ENCODE measurements at places on chromosomes 4 and X.

DNA sequence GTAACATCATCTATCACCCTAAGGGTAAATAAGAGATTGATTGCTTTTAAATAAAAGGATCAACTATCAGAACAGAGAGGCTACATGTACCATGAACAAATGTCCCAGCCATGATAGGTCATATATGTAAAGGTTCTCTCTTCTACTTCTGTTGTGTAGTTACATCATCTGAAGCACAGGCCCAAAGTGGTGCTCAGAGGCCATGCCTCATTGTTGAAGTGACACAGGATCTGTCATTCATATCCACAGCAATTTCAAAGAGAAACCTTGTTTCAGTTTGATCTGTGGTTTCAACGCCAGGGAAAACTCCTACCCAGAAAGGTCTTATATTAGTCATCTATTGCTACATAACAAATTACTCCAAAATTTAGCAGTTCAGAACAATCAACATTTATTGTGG, 269.2 kb upstream of the MAOA start:
- DNase-seq, result no peak

DNA sequence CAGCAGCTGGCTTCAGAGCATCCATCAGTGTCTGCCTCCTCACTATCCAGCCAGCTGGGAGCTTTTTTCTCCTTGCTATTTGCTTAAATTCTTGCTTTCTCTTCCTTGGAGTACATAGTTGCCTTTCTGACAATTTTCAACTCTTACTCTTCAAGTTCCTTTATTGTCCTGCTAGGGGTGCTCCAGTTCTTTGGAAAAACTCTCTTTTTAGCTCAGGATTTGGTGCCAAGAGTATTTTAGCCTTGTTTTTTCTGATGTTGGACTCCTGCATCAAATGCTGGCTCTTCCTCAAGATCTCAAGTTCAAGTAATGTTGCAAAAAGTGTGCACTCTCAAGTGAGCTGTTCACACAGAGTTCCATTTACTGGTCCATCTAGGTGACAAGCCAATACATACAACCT, 126.4 kb downstream of the KDR start:
- DNase-seq, result peak; percentile 49

DNA sequence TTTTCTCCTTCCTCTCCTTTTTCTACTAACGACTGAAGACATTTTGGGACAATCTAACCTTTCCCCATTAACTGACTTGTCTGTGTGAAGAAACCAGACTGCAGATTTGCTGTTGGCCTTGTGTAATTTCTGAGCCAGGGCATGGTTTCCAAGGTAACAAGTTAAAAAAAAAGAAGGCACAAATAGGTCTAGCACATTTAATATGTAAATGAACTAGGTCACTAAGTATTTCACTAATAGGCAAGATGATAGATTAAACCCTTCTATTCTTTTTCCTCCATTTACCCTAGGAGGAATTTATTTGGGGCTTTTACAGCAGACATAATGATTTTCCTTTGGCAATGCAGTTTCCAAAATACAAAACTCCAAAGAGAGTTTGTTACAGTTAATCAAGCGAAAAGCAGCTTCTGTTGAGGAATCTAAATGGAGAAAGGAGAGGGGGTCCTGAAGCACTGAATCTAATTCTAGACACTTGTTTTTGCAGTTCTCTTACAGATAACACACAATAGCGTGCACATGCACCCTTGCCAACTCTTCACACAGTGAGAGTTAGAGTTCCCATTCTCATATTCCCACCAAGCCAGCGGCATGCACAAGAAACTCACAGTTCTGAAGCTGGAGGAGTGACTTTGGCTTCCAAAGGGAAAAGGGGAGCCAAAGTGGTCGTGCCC, 72.0 kb downstream of the TSPAN5 start:
- DNase-seq, result no peak

DNA sequence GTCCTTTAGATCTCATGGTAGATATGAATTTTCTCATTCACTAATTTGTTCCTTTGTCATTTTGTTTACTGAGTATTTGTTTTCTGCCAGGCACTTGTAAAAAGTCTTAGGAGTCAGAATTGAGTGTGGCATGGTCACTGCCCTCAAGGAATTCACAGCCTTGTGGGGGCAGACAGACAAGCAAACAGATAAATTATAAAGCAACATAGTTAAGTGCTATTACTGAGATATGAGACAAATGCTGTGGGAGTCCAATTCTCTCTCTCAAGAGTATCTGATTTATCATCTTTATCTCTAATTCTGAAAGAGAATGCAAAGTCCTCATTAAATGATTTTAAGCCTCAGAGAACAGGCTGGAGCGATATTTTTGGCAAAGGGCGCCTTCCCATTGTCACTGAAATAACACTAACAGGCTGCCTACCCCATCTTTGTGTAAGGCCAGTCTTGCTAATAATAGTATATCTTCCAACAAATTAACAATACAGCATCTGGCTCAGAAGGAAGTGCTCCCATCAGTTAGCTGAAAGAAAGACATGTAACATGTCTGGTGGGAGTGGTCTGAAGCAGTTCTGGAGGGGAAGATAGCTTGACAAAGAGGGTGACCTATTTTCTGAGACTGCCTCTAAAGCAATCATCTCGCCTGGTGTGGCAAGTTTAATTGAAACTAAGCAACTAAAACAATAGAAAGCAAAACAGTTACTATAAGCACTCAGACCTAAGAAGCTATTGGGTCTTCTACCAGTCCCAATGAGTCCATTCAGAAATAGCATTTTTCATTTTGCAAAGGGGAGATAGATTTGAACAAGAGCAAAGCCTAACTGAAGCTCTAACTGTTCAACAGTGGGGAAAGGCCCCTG, 61.5 kb upstream of the AMOT start:
- no peak for DNase-seq

DNA sequence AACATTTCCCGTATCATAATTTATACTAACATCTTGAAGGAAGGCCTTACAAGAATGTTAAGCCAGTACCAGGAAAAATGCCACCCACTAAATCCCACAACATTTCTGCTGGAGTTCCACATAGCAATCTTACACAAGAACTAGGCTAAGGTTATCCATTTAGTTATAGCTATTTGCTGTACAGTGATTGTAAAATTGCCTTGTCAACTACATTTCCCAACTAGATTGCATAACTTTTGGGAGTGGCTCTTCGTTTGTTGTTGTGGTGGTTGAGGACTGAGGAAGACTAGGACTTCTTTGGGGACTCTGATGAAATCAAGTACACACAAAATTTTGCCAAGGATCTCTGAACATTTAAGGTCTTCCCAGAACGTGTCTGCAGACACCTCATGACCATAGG, 8.0 kb downstream of the IBSP start:
- DNase-seq, result no peak

GRCh38 chrX:139201924-139202323, 328.6 kb upstream of the F9 start:
- no peak for DNase-seq

- DNase-seq, result no peak
These were observed 137.7 kb downstream of the PDS5A start for GRCh38 chr4:39840027-39840426.

DNA sequence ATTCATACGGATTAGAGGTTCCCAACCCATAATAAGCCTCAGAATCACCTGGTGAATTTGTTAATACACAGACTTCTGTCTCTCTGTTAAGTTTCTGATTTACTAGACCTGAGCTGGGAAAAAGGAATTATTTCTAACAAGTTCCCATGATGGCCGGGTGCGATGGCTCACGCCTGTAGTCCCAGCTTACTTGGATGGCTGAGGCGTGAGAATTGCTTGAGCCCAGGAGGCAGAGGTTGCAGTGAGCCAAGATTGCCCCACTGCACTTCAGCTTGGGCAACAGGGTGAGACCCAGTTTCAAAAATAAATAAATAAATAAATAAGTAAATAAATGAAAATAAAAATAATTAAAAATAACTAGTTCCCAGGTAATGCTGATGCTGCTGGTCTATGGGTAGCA, 412.3 kb downstream of the GALNTL6 start:
- DNase-seq, result no peak

DNA sequence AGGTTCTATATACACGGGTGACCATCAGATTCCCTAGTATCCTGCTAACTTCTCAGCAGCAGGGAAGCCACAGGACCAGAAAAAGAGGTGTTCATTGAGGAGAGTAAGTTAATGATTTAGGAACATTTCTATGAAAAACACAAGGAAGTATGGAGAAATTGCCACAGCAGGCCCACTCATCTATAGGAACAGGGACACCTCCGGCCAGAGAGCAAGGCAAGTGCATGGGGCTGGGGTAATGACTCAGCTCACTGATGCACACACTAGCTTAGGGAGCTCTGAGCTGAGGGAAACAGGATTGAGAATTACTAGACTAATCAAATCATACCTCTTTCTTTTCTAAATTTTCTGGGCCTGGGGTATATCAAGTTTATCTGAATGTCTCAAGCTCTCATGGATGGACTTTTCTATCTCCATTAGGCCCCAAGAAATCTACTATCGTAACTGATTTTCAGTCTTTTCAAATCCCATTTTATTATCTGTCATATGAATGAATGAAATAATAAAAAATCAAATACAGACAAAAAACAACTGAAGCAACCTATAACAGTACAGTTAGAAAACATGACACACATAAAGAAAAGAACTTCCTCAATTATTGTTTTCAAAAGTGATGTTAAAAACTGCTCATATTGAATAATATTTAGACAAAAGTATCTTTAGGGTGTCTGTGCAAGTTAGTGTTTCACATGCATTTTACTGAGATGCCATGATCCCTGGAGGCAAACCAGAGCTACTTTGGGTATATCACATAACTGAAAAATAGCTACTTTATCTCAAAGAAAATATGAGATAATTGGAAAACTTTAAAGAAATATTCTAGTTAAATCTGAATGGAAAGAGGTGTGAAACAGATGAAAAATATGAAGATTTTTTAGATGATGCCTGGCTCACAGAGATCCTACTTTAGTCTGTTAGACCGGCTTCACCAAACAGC, 89.8 kb downstream of the FBXO8 start:
- no peak for DNase-seq

- no peak for DNase-seq
These were observed 56.2 kb downstream of the CLDN22 start for GRCh38 chr4:183263787-183264386.

DNA sequence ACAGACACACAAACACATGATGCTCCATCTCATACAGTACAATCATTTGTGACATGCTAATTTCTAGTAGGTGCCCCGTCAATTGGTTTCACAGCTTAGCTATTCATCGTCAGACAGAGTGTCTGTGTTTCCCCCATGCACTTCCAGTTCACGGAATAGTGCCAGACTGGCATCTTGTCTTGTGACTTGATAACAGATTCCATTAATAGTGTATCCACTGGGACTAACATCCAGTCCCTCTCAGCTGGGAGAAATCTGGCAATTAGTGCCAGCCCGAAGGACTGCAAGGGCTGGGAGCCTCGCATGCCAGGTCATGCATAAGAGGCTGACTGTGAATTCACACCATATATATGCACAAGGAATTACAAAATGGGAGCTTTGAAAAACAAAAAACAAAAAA, 20.2 kb upstream of the GATB start:
- DNase-seq, result no peak

GRCh38 chr4:166726832-166727231, 507.5 kb downstream of the SPOCK3 start:
- DNase-seq, result no peak

GRCh38 chr4:173536808-173537429, 6.9 kb upstream of the HAND2 start:
- DNase-seq, result no peak

DNA sequence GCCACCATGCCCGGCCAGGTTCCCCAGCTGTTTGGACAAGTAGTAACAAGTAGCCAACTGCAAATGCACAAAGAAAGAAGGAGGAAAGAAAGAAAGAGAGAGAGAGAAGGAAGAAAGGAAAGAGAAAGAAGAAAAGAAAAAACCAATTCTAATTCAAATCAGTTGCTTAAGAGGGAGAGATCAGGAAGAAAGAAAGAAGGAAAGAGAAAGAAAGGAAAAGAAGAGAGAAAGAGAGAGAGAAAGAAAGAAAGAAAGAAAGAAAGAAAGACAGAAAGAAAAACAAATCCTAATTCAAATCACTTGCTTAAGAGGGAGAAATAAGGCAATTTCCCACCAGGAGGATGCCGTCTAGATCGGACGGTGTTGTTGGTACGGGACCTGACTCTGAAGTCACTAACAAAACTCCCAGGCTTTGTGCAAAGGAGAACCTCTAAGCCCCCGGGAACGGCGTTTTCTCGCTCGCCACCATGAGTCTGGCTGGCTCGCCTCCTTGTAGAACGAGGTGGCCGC, 95.5 kb upstream of the PPP2R3B start:
- no peak for DNase-seq

DNA sequence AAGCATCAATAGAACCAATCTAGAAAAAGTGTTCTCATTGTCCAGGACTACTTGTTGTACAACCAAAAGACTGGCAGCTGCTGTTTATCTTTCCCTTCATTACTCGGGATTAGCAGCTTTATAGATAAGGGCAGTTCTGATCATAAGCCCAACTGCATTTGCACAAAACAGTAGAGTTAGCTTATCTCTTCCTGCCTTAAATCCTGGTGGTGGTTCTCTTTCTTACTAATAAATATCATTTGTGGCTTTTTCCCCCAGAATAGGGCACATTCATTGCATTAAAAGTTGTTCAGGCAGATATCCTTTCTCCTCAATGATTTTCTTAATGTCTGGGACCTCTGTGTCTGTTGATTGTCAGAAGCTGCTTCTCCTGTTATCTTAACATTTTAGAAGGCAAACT, 20.2 kb upstream of the RRAGB start:
- no peak for DNase-seq

- no peak for DNase-seq
These were observed 24.5 kb downstream of the RAP1GDS1 start for GRCh38 chr4:98285676-98286075.

DNA sequence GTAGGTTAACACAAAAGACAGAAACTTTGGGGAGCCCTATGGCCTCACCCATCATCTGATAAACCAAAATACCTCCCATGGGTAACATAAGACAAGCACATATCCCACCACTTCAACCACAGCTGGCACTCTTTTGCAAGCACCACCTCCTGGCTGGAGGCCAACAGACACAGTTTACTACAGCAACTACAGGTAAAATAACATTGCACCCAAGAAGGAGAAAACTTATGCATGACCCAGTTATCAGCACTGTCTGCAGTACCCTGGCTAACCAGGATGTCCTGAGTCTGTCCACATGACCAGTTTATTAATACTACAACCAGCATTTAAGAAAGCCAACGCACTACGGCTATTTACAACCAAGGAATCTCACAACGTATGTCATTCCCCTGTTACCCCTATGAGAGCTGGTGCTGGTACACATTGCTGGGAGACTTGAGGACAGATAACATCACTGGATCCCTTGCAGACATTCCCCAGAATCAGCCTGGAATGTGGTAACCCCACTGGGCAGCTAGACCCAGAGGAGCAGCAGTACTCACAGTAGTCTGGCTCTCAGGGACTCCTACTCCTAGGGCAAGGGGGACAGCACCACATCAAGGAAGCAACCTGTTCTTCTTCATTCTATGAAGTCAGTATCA, 32.0 kb downstream of the ELF2 start:
- DNase-seq, result no peak

DNA sequence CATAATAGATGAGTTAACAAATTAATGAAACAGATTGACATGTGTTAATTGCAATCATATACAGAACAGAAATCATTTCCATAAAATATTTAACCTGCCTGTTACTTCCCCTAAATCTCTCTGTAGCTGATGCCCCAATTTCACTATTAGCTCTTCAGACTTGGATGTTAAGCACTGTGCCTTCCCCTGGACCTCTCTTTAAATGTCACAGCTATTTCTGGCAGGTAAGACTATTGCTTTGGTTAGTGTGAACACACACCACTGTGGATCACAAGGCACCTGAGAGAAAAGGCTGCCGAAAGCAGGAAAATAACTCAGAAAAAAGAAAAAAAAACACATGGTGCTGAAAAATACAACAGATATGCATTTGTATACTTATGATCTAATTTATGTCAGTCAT, 91.3 kb downstream of the SNCA start:
- no peak for DNase-seq

- no peak for DNase-seq
These were observed 167.8 kb upstream of the FAM241A start for GRCh38 chr4:111977419-111977965.

Measured in kidney capillary endothelial cell (primary cell).